ENCODE measurements at places on chromosomes 12 and 14.
A peak's percentile ranks its signal among the peaks of the same experiment; 100 is the strongest.

DNA sequence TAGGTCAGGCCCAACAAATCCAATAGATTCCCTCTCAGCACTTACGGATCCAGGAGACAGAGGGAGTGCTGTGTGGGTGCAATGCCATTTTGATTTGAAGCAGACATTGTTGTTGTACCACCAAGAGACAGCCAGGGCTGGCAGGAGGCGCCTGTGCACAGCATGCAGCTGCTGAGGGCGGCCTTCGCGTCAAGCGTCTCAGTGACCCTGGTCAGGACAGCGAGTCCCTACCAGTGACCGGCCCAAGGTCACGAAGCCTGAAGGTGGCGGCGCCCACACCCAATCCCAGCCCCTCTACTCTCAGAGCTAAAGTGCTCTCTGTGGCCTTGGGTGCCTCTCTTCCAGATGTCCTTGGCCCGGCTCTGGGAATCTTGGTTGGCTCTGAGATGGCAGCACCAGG lies 40.5 kb downstream of the PRMT8 start:
- DNase-seq, result no peak

- no peak for DNase-seq
These were observed 12.2 kb downstream of the EIF5 start for GRCh38 chr14:103346286-103346685.

GRCh38 chr12:5417500-5417899 lies 14.4 kb upstream of the NTF3 start:
- DNase-seq, result no peak

GRCh38 chr14:51738754-51739153 lies 87.0 kb downstream of the FRMD6 start:
- no peak for DNase-seq

DNA sequence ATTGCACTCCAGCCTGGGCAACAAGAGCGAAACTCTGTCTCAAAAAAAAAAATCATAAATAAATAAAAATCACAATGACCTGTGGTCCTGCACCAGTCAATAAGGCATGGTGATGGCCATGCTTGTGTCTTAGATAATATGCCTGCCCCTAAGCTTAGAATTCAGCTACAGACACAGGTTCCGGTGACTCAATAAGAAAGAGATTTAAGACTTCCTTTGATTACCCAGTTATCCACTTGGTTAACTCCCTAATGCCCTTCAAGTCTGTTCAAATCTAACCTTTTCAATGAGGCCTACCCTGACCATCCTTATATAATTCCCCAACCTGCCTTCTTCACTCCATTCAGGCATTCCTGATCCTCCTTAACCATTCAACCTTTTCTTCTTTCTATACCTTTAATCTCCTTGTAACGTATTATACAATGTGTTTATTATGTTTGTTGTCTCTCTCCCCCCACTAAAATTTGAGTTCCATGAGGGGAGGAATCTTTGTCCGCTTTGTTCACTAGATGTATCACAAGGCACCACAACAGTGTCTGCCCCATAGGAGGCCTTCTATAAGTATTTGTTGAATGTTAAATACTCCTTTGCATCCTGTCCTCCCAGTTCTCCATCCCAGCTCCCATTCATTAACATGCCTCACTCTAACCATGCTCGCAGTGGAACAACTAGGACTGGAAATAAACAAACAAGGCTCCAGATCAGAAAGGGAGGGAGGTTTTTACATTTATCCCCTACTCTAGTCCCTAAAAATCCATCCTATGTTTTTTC lies 8.9 kb downstream of the MAP4K5 start:
- no peak for DNase-seq

GRCh38 chr12:115871714-115872113 lies 405.8 kb downstream of the MED13L start:
- no peak for DNase-seq

DNA sequence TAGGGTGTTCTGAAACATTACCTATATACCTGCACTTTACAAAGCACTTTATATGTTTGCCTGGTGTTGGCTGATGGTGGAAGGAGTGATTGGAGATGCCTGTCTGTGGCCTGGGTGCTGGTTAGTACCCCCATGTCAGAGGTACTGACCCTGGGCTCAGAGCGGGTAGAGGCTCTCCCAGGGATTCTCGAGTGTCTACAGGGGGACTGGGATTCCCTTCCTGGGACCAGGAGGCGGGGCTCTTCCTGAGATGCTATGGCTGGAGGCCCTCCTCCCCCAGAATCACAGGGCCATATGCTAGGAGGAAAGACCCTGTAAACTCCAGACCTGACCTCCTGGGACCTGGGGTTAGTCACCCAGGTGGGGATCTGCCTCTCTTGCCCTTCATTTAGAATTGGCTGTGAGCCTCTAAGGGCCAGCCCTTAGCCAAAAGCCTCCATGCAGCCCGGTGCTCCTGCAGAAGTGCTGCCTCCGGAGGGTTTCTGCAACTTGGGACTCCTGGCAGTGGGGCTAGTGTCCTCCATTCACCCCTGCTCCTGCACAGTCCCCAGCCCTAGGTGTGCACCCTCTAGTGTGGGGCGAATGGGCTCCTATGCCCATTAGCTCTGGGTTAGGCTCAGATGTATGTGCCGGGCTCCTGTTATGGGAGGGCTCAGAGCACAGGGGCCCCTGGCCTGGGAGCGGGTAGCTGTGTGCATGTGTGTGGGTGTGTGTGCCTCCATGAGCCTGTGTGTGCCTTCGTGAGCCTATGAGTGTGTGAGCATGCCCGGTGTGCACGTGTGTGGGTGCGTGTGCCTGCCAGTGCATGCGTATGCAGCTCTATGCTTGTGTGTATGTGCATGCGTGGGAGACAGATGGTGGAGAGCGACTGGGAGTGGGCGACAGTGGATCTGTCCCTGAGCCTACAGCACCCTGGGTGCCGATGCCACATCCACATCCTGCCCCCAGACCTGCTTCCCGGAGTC lies 36.6 kb downstream of the RTL1 start:
- DNase-seq, result no peak

GRCh38 chr14:100930270-100930669 lies 26.7 kb upstream of the RTL1 start:
- no peak for DNase-seq

DNA sequence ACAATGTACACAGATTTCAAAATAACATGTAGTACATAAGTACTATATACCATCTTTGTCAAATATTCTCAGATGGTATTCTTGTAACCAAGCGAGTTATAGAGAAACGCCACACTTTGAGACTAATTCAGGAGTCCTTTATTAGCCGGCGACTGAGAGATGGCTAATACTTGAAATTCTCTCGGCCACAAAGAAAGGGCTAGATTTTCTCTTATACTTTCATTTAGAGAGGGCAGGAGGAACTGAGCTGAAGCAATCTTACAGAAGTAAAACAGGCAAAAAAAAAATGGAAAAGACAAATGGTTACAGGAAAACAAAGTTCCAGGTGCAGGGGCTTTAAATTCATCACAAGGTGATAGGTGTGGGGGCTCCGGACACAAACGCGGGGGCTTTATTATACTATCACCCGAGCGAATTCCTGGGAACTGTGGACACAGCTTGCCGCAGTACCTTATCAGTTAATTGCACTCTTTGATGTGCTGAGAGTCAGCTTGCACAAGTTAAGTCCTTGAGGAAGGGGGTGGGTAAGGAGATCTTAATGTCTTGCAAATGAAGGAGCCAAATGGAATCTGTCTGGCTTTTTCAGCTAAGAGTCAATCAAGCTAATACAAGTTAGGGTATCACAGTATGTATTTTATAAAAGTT lies 382.3 kb downstream of the KCNH5 start:
- DNase-seq, result no peak

GRCh38 chr12:12701457-12701856 lies 5.5 kb upstream of the GPR19 start:
- no peak for DNase-seq

- DNase-seq, result no peak
These were observed 3.8 kb downstream of the ACSS3 start for GRCh38 chr12:81081726-81082125.

DNA sequence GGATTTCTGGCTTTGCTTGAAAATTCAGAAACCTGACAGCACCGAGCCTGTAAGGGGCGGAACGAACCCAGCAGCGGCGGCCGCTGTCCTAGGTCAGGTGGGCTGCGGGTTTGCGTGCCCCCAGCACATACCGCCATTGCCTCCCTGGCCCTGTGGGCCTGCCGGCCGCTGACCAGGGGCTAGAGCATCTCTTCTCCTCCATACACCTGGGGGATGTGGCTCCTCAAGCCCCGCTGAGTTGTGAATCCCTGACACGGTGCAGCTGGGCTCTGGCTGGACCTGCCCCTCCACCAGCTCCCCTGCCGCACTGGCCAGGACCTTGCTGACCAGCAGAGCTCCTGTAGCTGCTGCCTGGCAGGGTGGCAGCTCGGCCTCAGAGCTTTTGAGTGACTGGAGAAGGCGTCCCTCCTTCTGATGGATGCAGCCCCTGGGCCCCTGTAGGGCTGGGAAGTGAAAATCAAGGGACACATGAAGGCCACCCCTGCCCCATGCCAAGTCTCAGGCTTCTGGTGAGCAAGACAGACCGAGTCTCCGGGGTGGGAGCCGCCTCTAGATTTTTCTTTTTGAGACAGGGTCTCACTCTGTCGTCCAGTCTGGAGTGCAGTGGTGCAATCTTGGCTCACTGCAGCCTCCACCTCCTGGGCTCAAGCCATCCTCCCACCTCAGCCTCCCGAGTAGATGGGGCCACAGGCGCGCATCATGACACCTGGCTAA lies 184.9 kb upstream of the SFSWAP start:
- no peak for DNase-seq

- no peak for DNase-seq
These were observed 93.2 kb downstream of the CHST11 start for GRCh38 chr12:104549815-104550480.

- no peak for DNase-seq
These were observed 2.1 kb upstream of the TUBA1A start for GRCh38 chr12:49190974-49191373.

DNA sequence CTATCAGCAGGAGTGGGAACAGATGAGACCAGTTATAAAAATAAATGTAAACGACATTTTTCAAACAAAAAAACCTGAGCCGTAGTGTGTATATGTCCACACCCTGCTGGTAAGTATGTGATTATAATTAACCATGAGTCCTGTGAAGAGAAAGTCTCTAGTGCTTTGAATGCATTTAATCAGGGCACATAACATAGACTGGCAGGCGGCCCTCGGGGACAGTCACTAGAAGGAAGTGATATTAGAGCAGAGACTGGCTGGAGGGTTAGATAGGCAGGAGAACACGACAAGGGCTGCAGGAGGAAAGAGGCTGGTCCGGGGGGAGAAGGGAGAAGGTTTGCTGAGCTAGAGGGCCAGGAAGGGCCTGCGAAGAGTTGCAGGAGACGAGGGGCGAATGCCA lies 23.8 kb upstream of the ELK3 start:
- DNase-seq, result no peak

GRCh38 chr12:1782215-1782614 lies 38.1 kb upstream of the LRTM2 start:
- DNase-seq, result no peak

GRCh38 chr12:128551266-128551665 lies 272.5 kb downstream of the SLC15A4 start:
- no peak for DNase-seq

GRCh38 chr12:90978117-90978770 lies 23.3 kb upstream of the CCER1 start:
- DNase-seq, result no peak

GRCh38 chr14:59140106-59140843 lies 48.2 kb upstream of the DAAM1 start:
- no peak for DNase-seq

GRCh38 chr12:114416028-114416427 lies 10.1 kb upstream of the TBX5 start:
- DNase-seq, result no peak

GRCh38 chr14:89490466-89490865 lies 73.4 kb upstream of the FOXN3 start:
- no peak for DNase-seq

- DNase-seq, result no peak
These were observed 19.0 kb upstream of the GPRC5A start for GRCh38 chr12:12872139-12872933.

DNA sequence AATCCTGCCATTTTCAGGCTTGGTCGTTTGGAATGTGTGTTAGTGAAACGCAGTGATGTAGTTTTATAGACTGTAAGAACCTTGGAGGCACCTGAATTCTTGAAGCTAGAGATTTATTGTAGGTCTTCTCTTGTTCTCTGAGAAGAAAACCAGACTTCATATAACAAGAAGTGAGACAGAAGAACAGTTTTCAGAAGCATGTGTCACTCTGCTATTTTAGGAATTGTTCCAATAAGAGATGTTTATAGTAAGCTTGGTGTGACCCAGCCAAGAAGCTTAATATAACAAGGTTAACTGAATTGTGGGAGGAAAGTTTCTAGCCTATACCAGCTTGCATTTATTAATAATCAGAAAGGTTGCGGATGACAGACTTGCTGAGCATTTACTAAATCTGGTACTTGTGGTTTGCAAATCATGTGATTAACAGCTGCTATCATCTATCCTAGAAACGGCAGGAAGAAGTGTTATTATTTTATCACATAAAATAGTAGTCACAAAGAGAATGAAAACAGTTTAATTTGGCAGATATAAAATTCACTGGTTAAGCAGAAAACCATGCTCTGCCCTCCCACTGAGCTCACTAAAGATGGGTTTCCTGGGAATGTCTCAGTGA lies 49.2 kb upstream of the BCAT1 start:
- no peak for DNase-seq

GRCh38 chr12:4030929-4031702 lies 157.9 kb upstream of the PARP11 start:
- DNase-seq, result peak; percentile 49

- no peak for DNase-seq
These were observed 7.8 kb downstream of the KRT76 start for GRCh38 chr12:52769354-52769753.

DNA sequence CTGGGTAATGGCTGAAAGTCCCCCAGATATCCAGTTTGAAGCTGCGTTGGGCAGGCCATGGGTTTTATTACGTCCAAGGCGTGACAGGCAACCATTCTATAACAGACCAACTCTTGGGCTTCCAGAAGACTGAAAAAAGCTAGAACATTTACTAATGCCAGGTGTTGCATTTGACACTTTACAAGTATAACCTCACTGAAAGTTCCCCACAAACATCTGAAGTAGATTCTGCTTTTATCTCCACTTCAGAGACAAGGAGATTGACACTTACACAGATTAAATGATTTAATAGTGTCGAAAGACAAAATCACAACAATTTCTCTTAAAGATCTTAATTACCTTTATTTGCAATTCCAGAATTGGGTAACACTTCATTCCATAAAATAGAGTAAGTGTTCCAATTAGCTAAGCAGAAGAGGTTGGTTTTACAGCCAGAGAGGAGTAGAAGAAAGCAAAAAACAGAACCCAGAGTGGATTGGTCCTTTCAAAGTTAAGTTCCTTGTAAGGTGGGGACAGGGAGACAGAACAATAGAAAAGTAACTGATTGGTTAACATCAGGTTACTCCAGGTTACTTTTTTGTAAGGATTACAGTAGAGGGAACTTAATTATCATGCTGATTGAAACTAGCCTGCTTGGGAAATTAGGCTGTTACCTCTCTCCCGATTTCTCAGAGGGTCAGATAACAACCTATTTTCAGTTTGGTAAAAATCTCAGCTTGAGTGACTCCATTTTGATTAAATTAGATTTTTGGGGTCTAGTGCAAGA lies 11.3 kb downstream of the SOCS2 start:
- no peak for DNase-seq

- no peak for DNase-seq
These were observed 254.8 kb upstream of the FKBP4 start for GRCh38 chr12:2539938-2540337.
